ENCODE measurements at places on chromosomes 13 and 19.
A peak's percentile ranks its signal among the peaks of the same experiment; 100 is the strongest.

GRCh38 chr13:41064493-41064892 is 3.2 kb downstream of the WBP4 start:
- DNase-seq: no peak

DNA sequence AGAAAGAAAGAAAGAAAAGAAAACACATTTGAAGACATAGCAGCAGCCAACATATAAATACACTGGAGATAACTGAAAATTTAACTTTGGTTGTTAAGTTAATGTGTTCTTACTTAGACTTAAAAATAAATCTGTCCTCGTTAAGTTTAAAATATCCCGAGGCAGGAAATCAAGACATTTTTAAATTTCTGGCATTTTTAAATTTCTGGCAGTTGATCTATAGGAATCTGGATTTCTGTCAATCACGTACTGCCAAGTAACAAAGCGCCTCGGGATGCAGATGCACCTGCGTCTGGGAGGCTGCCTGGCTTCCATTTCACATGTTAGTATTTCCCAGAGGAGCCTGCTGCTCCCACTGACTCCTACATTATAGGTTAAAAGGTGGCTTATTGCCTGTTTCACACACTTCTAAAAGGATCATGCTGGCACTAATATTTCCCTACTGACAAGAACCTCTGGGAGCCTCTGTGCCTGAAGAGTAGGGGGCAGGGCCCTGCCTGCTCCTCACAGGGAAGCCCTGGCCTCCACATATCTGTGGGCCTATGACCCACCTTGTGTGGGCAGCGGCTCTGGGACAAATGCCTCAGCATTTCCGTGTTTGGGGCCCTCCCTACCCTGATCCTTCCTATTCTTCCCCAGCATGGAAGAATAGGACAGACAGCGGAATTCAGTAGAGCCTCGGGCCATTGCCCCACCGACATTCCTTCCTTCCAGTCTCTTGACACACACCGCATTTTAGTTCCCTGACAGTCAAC is 62.8 kb upstream of the ATP12A start:
- no peak for DNase-seq

DNA sequence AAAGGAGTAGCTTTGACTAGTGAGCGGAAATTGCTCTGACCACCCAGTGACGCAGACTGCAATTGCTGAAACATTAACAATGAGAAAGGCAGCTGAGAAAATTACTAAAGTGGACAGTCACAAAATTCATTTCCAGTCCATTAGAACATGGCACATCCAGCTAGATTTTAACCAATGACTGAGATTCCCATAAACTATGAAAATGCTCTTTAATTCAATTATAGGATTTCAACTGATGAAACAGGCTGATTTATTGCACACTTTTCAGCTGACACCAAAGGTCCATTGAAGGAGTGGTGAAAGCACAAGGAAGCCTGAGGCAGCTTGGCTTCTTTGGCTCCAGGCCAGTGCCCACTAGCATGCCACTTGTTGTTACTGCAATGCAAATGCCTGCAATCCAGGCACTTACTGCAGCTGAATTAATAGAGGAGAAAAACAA is 933.4 kb downstream of the SLITRK6 start:
- peak; percentile 1 for DNase-seq

- peak; percentile 32 for DNase-seq
Observed at GRCh38 chr19:913080-913748, at the start of gene R3HDM4. Gene R3HDM4 (minus strand): TSS chr19:913219. CDS start chr19:913157, 62 bp downstream.

DNA sequence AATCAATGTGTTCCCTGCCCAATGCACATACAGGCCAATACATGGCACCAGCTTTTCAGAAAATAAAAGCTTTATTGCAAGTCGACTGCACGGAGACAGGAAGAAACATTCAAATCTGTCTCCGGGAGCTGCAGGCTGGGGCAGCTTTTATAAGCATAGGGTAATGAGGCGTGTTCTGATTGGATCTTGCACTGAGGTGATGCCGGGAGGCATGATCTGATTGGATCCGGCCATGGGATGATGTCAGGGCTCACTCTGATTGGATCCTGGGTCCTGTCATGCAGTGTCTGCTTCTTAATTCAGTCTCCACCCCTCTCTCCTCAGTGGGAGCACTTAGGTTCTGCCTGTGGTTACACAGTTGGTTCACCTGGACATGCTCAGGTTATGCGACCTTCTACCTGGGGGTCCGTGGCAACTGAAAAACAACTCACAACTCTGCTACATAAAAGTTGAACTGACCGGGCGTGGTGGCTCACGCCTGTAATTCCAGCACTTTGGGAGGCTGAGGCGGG is 11.8 kb upstream of the FBN3 start:
- DNase-seq: no peak

DNA sequence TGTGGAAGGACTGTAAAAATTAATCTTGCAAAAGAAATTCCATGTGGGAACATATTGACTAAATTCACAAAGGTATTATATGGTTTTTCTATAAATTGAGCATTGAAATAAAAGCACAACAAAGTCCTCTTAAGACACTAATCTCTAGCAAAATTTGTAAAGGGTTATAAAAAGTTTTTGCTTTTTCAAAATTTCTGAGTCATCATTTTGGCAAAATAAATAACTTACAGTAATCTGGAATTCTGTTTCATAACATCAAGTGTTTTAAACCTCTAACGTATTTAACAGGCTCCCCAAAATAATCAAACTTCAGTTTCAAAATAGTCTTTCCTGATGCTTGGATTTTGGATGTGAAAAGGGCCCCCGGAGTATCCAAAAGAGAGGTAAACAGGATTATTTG is 26.0 kb downstream of the MED4 start:
- DNase-seq: no peak

DNA sequence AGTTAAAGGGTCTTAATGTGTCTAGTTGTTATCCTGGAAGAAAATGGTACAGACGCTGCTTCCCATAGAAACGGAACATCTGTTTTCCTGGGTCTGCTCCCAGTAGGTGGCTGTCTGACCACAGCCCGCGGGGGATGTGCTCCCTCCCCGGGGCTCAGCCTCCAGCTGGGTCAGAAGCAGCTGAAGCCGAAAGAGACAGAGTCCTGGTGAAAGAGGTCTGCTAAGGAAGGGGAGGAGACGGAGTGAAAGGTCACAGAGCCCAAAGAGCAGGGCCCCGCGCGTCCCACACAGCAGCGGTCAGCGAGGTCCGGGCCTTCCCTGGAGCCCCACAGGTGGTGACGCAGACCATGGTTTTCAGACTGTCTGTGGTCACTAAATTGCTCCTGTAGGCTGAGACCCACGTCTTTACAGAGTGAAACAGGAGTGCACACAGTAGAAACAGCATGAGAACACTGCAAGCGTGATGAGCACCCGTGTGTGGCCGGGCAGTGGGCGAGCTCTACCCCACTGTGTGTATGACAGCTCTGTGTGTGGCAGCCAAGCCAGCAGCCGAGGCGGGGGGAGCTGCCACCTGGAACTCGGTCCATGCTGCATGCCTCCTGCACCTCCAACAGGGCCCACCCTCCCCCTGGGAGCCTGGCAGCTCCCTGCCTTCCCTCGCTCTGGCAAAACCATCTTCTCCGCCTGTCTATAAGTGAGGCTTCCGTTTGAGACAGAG is 52.0 kb upstream of the C13orf46 start:
- no peak for DNase-seq

GRCh38 chr13:79346300-79346914 is 59.6 kb downstream of the RBM26 start:
- no peak for DNase-seq

GRCh38 chr13:23654111-23655110 is 84.2 kb downstream of the TNFRSF19 start:
- DNase-seq: no peak

DNA sequence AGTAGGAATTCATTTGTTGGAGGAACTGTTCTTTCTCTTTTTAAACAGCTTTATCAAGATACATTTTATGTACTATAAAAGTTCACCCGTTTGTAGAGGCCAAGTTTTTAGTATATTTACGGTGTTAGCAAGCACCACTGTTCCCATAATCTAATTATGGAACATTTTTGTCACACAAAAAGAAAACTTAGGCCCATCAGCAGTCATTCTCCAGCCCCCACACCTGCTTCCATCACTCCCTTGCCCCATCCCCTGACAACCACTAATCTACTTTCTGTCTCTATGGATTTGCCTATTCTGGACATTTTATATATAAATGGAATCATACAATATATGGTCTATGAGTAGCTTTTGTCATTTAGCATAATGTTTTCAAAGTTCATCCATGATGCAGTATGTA is 465.0 kb downstream of the DCT start:
- DNase-seq: no peak

DNA sequence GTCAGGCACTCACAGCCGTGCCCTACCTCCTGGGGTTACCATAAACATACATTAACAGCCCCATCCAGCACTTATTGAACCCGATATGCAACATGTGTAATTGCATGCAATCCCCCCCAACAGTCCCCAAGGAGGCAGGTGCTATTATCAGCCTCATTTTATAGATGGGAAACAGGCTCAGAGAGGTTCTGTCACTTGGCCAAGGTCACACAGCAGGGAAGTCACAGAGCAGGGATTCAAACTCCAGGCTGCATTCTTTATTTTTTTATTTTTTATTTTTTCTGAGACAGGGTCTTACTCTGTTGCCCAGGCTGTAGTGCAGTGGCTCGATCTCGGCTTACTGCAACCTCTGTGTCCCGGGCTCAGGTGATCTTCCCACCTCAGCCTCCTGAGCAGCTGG is 38.4 kb upstream of the TNFAIP8L1 start:
- DNase-seq: no peak

DNA sequence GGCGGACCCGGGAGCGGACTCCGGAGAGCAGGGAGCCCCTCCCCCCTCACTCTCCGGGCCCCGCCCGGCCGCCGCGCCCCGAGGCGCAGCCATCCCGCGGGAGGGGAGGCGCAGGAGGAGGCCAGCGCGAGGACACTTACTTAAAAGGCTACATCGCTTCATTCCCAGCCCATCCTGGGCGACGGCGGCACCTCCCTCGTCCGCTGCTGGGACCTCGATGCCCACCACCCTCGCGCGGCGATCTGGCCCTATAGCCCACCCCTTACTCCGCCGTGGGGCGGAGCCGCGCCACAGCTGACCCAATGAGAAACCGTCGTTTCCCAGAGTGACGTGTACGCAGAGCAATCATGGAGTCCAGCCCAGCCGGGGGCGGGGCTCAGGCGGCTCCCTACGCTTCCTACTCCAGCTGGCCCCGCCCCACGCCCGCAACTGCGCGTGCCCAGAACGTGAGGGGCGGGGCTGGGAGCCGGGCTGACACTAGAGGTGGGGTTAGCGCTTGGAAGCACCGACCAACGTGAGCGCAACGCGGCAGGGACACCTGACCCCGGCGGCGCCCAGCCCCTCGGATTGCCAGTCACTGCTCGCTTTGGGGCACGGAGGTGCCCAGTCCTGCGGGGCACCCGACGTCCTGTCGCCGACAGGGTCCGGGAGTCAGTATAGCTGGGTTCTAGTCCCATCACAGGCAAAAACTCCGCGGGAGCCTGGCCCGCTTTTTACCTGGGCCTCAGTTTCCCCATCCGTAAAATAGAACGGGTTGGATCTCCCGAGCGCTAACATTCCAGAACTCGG is at the start of gene ANKRD27:
TSS of gene ANKRD27 (minus strand) at position 250 of the 789 bp plus-strand sequence. CDS start 16,165 bp downstream, outside the sequence.
- peak; percentile 95 for DNase-seq

DNA sequence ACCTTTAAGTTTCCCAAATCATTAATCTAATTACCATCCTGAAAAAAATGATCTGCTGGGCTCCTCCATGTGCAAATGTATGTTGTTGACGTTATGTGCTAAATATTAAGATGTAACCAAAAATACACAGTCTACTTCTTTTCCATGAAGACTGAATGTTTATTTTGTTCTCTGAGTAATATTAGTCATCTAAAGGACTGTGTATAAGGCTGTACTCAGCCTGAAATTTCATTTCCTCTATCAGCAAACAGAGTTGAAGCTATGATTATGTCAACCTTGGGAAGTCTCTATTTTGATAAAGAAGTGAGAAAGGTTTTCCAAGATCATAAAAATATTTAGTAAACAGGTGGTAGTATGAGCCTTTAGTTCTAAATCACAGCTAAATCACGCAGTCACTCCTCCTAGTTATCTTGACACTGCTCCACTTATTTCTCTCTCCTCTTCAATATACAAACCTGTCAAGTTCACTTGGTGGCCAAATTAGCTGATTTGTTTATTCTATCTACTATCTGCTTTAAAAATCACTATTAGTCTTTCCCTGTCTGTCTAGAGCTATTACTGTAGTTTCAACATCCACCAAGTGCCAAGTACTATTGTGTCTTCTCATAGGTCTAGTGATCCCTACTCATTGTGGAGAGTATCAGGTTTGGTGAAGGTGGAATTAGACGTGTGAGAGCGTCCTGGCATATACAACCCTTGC is 211.7 kb upstream of the STARD13 start:
- no peak for DNase-seq

DNA sequence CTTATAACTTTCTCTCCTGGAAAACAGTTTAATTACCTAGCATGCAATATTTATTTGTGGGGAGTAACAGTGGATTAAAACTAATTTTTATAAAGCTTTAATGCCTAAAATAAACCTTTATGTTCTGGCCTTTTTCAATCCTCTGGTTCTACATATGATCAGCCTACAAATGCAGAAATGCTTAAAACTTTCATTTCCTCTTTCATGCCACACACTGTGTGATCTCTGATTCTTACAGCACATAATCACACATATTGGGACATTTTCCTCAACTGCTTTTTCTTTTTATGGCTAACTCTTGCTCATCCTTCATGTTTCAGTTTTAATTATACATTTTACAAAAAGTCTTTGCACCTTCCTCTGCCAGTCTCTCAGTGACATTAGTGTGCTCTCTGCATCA is 910.8 kb upstream of the SLITRK6 start:
- DNase-seq: no peak

DNA sequence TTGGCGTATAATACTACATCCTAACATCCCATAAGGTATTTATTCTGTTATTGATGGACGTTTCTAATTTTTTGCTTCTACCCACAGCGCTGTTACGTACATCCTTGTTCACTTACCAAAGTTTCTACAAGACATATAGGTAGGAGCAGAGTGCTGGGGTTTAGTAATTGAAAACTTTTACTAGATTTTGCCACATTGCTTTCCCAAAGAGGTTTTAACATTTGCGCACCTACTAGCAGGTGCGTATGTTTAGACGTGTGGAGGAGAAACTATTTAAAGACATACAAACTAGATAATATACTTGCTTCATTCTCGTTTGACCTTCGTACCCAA is 559 bp upstream of the RPL21 start:
- DNase-seq: no peak

- no peak for DNase-seq
Observed at GRCh38 chr19:47284324-47284899, 9.7 kb downstream of the INAFM1 start.

DNA sequence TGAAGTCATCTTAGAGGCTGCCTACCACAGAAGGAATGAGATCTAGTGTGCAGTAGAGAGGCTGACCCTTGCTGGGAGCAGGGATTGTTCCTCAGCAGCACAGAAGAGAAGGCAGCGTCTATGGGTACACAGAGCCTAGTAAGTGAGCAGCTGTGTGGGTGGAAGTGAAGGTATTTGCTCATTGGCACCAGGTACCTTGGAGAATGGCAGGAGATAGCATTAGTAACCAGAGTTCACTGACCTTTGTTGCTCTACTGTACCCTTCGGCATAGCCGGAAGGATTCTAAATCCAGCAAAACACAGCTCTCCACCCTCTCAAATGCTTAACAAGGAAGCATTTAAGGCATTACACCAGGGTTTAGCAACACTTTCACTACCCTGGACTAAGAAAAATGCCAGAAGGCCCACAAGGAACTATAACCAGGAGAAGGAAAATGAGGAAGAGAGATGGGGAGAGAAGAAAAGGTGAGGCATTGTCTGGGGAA is 12.3 kb downstream of the SOX21 start:
- DNase-seq: no peak

Measured in caudate nucleus (tissue), 63 donors.